ENCODE measurements at places on chromosomes 3 and 15.

DNA sequence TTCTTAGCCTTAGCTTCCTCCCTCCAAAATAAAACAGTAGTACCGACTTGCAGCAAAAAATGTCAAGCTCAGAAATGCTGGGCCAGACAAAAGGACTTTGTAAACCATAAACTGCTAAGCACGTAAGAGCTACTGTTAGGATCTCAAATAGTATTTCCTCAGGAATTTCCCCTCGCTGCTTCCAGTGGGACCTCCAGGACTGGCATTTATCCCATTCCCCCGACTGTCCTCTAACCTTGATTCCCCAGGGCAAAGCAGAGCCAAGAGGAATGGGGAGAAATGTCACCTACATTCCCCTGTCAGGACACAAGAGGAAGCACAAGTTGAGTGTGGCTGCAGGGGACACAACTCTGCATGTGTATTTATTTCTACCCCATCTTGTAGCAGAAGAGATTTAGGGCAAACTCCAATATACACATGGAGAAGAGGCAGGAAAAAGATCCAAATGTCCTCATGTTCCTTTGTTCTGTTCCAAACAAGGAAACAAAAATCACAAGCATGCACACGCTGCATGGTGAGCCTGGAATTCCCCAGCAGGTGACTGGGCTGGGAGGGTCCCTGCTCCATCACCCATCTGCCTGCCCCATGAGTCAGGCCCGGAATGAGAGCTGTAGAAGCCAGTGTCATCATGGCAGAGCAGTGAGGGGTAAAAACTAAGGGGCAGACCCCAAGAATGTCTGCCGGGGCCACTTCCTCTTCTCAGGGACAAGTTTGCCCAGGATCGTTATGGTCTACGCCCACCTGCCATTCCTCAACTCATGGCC is 4.2 kb downstream of the STOML1 start:
- no peak for DNase-seq

DNA sequence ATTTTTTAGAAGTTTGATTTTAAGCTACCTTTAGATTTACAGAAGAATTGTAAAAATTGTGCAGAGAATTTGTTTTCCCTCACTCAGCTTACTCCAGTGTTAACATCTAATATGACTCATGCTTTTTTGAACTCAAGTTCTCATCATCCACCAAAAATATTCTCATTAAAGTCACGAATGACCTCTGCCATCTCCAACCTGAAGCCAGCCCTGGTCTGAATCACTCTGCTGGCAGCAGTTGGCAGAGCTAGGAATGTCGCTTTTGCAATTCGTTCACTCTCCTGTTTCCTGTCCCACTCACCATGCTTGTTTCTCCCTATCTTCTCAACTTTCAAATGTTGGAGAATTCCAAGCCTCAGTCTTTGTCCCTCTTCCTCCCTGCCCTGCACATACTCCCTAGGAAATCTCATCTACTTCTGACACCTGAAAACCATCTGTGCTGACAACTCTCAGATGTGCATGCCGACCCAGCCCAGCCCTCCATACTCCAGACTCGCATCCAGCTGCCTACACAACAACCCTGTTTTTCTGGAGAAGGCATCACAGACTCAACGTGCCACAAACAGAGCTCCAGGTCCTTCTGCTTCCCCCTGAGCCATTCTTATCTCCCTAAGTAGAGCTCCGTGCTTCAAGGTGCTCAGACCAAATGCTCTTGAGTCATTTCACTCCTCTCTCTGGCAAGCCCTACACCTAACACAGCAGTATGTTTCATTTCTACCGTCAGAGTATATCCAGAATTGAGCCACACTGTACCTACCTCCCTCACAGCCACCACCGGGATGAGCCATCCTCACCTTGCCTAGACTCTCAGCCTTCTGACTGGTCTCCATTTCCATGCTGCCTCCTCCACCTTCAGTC is 24.9 kb downstream of the PRR23E start:
- no peak for DNase-seq

GRCh38 chr15:43776101-43776717 is 557 bp downstream of the ELL3 start:
- DNase-seq = peak; percentile 10

DNA sequence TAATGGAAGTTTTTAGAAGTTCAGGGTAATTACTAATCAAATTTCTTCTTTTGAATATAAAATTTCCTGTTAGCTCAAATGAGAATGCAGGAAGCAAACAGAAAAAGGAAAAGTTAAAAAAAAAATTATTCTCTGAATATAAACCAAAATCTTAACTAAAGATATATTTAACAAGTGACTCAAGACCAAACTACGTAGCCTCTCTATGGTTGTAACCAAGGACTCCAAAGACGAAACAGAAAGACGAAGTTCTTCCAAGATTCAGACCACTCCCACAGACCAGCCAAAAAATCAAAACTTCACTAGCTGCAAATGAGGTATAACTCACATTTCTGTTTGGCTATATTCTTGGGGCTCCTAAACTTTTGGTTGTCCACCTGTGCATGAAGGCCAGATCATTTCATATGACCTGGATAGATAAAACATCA is 846.5 kb upstream of the ALCAM start:
- DNase-seq = no peak

GRCh38 chr3:176739159-176739558 is 458.1 kb downstream of the TBL1XR1 start:
- no peak for DNase-seq

DNA sequence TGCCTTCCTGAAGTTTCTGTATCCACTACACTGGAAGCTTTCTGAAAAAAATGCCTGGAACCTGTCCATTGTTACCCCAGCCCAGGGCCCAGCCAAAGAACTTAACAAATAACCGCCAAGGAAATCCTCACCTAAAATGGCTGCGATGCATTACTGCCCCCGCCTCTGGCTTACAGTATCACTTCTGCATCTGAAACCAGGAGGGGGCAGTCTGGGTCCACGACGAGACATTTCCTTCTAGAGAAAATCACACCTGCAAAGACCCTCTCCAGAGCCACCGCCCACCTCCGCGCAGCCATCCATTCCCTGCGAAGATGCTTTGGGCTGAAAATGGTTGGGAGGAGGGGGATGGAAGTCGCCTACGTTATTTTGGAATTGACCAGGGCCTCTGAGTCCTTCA is 22.4 kb upstream of the CELF6 start:
- DNase-seq = peak; percentile 13

GRCh38 chr3:156160647-156161046 is 40.3 kb downstream of the KCNAB1 start:
- no peak for DNase-seq

DNA sequence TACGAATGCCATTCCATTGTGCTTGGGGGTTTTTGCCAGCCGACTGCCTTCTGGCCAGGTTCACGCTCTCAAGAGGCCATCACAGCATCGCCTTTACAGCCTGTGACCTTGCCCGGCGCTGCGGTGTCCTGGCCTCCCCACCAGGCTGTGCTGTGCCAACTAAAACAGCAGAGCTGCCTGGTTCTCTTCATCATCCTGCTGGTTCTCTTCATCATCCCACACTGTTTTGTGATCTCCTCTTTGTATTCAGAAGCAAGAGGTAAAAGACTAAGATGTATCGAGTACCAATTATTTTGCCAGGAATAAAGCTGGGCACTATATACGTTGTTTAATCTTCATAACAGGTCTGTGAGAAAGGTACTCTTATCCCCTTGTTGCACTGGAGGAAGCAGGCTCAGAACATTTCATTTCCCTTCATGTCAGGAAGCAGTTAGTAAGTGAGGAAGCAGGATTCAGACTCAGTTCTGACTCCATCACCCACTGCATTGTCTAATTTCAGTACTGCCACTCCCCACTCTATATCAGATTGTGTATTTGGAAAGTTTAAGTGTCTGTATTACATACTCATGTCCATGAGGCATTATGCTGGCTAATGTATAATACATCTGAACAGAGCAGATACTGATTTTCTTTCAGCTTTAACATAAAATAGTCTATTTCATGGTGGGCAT is 92.7 kb downstream of the LRRC28 start:
- DNase-seq = peak; percentile 21

GRCh38 chr15:51223771-51224229 is 114.6 kb downstream of the CYP19A1 start:
- DNase-seq = no peak

DNA sequence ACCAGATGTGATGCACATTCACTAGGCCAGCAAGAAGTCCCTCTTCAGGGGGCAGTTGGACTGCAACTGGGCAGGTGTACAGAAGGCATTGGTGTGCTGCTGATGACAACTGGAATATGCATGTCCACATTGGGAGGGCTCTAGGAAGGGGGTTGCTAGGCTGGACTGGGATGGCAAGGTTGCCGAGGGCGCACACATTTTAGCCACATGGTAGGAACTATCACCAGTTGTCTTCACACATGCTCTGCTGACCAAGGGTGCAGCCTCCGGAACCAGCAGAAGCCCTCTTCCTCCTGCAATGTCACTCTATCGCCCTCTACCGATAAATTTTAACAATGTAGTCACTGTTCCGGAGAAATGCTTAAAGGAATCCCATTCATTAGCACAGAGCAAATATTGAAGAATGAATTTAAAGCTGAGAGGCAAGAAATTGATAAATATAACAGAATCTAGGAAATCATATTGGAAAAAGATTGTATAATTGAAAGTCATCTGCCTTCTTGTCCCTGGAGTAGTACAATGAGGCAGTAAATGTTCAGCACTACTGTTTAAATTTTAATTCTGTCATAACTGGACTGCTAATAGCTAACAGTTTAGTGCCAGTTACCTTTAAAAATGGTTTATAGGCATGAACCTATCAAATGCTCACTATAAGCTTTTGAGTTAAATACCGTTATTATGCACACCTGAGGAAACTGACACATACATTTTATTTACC is 22.6 kb upstream of the LYSMD4 start:
- DNase-seq = no peak

- peak; percentile 28 for DNase-seq
These were observed 93.0 kb upstream of the LPP start for GRCh38 chr3:188060840-188061544.

DNA sequence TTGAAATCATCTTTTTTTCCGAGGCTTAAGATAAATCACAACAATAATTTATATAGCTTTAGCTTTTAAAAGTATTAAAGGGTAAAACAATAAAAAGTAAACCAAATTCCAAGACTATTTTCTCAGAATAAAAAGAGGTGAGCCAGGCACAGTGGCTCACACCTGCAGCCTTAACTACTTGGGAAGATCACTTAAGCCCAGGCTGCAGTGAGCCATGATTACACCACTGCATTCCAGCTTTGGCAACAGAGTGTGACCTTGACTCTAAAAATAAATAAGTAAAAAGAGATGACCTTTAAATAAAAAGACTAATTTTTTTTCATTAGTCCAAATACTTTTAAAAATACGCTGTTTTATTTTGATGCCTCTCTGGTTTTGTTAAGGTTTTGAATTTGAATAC is 54.4 kb downstream of the C3orf80 start:
- DNase-seq = no peak

GRCh38 chr3:132753946-132754345 is 31.7 kb upstream of the NPHP3 start:
- no peak for DNase-seq

DNA sequence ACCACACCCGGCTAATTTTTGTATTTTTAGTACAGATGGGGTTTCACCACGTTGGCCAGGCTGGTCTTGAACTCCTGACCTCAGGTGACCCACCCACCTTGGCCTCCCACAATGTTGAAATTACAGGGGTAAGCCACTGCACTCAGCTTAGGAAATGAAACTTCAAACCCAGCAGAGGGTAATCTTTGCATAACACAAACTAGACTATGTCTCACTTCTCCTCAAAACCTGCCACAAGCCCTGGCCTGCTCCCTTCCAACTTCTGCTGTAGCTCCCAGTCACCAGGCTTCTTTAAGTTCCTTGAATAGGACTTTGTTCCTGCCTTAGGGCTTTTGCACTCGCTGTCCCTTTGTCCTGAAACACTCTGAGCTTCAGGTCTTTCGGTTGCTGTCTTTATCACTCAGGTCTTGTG is 39.2 kb upstream of the SEMA4B start:
- no peak for DNase-seq

DNA sequence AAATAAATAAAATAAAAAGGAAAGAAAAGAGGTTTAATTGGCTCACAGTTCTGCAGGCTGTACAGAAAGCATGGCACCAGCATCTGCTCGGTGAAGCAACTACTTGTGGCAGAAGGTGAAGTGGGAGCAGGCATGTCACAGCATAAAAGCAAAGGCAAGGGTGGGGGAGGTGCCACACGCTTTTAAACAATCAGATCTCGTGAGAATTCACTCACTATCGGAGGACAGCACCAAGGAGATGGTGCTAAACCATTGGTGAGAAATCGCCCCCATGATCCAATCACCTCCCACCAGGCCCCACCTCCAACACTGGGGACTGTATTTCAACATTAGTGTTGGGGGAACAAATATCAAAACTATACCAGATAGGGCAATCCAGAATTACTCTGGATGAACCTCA is 15.3 kb downstream of the SCG3 start:
- no peak for DNase-seq

- DNase-seq = no peak
These were observed 112.1 kb downstream of the CMSS1 start for GRCh38 chr3:99929745-99930139.

DNA sequence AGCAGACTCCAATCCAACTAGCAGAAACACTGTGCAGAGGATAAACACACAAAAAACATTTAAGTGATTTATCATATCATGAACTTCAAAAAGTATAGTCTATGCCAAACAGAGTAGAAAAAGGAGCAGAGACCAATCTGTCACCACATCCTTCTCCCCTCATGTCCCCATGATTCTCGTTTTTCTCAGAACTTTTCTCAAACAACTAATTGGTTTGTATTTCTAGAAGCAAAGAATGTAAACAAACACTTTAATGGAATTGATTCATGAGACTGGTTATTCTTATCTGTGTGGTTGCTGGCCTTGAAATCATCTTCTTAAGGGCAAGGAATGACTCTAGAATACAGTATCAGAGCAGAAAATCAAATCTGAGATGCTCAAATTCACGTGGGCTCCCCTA is 294.2 kb upstream of the THBS1 start:
- no peak for DNase-seq

GRCh38 chr15:89401631-89402517 is 67.2 kb upstream of the POLG start:
- DNase-seq = no peak

DNA sequence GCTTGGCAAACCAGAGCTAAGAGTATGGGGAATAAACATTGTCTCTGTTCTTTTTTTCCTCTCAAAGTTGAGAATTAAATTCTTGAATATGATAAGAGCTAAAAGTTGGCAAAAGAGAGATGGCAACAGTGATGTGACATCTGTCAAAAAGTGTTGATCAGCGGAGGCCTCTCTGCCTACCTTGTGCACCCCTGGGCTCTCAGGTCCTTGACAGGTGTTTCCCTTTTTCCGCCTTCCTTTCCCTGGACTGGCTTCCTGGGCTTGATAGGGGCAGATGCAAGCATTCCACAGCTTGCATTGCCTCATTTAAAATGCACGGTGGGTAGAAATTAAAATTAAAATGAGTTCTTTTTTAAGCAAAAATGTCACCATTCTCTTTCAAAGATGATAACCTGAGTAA is 84.2 kb downstream of the NSUN3 start:
- no peak for DNase-seq

All from T-helper 9 cell (primary cell).